Left renal cortex interstitium (tissue), 4 donors: ENCODE measurements at places on chromosomes 11 and 22. TPM values are rescaled to one million over a fixed set of nuclear protein-coding genes. Genes with fewer than 3 reads are reported as not detected.

DNA sequence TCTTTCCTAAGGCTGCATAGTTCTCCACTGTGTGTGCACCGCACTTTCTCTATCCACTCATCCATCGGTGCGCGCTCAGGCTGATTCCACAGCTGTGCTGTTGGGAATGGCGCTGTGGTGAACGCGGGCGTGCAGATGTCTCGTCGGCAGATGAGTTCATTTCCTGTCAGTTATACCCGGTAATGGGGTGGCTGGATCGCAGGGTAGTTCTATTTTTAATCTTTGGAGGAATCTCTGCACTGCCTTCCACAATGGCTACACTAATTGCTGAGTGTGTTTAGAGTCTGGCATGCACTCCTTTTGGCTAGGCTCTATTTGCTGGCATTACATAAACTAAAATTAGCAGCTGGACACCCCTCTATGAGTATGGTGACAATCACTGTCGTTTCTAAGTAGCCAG is 27.9 kb upstream of the KRTAP5-7 start:
- DNase-seq: no peak

DNA sequence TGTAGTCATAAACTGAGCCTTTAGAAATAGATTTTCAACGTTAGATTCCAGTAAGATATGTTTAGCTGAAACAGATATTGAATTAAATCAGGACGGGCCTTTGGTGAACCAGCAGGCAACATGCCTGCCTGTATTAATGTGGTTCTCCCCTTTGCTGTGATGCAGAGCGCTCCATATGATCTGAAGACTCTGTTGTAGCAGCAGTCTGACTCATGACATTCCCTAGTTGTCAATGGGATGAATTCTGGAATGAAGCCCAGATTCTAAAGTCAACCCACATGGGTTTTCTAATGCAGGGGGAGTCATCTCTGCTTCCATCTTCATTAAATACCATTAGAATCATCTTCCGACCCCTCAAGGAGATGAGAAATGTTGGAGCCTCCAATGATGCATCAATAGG is 864.5 kb downstream of the NTM start:
- DNase-seq: no peak

- DNase-seq: no peak
Measured at GRCh38 chr11:29518389-29519174, 498.2 kb downstream of the KCNA4 start.

- DNase-seq: no peak
Measured at GRCh38 chr11:69238573-69239351, 55.2 kb upstream of the MYEOV start.

- no peak for DNase-seq
Measured at GRCh38 chr11:60996381-60997138, 25.1 kb downstream of the CD6 start.

DNA sequence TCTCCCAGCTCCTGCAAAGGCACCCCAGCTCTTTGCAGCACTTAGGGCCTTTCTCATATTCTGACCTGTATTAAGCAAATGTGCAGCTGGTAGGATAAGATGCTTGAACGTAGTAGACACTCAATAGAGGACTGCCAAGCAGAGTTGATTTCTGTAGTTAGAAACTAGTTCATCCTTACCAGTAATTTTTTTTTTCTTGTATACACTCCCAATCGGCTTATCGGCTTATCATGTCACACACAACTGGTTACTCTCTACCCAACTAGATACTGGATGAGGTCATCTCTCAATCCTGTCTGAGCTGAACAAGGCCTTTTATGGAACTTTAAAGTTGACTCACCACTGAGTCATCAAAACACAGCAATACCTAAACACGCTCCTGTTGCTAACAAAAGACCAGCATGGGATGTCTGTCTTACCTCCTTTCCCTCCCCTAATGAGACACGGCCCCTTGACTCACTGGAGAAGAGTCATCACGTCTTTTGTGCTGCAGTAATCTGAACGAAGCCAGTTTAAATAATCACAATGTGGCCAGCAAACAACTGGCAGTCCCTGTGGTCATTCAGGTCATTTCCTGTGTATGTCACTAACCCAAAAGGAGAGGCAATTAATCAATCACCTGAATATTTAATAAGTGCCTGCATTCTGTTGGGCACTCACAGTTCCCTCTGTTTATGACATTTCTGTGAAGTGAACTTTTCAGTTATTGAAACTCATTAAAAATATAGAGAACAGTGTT is 7.5 kb upstream of the WEE1 start:
- no peak for DNase-seq

DNA sequence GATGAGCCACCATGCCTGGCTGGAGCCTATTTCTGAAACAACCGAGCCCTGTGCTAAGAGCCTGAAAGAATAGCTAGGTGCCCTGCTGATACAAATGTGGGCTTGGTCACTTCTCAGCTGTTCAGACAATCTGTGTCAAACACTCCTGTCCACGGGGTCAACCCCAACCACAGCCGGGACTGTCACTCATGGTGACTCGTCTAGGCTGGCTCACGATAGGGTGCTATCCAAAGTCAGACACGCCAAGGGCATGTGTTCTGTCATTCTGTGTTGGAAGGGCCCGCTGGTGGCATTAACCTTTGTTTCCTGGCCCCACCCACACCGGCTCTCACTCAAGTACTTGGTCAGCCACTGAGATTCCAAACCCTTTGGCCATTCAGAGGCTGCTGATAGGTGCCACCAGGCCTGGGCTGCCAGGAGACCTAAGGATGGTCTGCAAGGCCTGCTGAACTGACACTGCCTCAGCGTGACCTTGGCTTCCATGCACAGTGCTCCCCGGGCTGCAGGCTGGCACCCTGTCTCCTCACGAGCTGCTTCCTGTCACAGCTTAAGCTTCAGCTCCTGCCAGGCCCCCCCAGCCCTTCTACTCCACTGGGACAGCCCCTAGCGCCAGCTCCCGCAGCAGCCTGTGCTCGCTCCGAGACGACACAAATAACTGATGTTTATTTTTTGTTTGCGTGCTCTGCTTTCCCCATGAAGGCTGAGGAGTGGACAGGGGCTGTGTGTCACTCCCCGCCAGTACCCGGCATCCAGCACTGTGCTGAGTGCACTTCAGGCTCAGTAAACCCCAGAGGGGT is 14.2 kb upstream of the CDC42BPG start:
- DNase-seq: no peak

DNA sequence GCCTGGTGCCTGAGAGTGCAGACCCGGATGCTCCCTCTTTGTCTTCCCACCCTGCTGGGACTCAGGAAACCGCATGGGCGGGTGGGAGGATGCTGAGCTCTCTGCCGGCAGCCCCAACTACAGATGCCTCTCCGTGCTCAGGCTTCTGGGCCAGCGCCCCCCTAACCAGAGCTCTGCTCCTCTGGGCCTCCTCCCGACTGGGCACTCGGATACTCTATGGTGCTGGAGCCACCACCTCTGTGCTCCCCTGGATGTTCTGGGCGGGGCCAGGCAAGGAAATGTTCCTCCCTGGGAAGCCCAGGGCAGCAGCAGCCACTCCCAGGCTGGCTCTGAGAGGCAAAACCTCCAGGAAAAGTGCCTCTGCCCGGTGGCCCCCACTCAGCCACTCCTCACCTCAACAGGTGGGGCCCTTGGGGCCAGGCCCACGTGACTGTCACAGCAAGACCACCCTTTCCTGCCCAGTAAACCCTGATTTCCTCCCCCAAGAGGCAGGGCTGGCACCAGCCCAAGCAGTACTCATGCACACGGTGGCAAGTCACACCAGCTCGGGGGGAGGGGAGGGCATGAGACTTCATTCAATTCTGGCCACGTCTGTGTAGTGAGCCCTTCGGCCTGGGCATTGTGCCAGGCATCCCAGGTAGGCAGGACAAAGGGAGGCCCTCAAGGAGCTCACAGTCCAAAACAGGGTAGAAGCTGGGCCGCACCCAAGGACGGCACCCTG is 54.7 kb upstream of the TCF20 start:
- DNase-seq: no peak

OTOG gene
- 0.11 TPM for polyA plus RNA-seq

- no peak for DNase-seq
Measured at GRCh38 chr11:60995798-60996197, 24.3 kb downstream of the CD6 start.
